GF-D8 (cell line): ENCODE measurements at places on chromosomes 1 and 21.

GRCh38 chr1:159473335-159473734, 33.8 kb downstream of the OR10J1 start:
- no peak for DNase-seq

- DNase-seq = no peak
Measured at GRCh38 chr1:41420860-41421259, 59.6 kb downstream of the FOXO6 start.

- no peak for DNase-seq
Measured at GRCh38 chr1:220123066-220123465, 29.1 kb downstream of the IARS2 start.

DNA sequence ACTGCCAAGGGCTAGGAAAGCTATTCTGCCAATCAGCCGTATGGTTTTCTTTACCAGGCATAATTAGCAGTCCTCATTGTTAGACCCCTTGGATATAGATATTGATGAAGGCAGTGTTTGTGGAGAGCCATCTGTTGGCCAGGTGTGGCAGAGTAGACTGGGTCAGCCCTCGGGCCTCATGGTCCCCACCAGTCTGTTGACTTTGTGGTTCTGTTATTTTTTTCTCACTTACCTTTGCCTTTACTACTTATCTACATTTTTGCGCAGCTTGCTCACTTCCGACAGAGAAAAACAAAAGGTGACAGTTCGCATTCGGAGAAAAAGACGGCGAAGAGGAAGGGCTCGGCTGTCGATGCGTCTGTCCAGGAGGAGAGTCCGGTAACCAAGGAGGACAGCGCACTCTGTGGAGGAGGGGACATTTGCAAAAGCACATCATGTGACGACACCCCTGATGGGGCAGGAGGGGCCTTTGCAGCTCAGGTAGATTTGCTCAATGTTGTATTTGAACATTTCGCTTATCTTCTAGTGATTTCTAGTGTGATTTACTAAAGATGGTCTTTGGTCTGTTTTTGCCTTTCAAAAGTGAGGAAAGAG, 2.3 kb downstream of the PCNT start:
- no peak for DNase-seq

- no peak for DNase-seq
Measured at GRCh38 chr1:41541592-41541952, 57.1 kb upstream of the EDN2 start.

DNA sequence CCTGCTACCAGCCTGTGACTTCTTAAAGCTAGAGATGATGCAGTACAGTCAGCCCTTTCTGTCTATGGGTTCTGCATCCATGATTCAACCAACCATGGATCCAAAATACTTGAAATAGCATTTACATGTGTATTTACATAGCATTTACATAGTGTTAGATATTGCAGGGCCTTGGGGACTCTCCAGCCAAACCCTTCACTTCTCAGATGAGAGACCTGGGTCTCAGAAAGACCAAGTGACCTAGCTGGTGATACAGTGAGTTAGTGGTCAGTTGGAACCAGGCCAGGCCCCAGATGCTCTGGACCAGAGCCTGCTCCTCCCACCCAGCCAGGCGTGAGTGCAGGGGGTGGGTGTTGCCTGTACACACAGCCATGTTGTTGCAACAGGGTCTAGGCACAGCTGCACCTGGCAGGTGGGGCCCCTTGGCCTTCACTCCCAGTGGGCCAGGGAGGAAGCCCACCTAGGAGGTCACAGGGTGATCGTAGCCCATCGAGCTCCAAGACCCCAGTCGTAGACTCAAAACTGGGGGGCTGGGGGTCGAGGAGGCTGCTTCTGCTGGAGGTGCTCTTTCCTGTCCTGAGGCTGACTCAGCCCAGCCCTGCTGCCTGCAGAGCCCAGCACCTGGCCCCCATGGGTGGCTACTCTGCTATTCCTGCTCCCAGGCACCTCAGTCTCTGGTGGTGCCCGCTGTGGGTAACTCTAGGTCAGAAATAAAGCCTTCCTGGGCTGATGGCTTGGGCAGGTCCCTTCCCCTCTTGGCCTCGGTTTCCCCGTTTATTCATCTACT, 7.7 kb downstream of the TMEM61 start:
- DNase-seq = no peak

- DNase-seq = no peak
Measured at GRCh38 chr1:30339866-30340265, 383.5 kb downstream of the MATN1 start.

GRCh38 chr1:47559944-47560695, 122.3 kb downstream of the FOXD2 start:
- DNase-seq = no peak

- DNase-seq = no peak
Measured at GRCh38 chr1:55081188-55081904, 42.0 kb downstream of the PCSK9 start.

- peak; percentile 50 for DNase-seq
Measured at GRCh38 chr1:219144658-219145315, 28.9 kb upstream of the LYPLAL1 start.

- no peak for DNase-seq
Measured at GRCh38 chr1:1354271-1355247, 3.8 kb downstream of the MXRA8 start.

DNA sequence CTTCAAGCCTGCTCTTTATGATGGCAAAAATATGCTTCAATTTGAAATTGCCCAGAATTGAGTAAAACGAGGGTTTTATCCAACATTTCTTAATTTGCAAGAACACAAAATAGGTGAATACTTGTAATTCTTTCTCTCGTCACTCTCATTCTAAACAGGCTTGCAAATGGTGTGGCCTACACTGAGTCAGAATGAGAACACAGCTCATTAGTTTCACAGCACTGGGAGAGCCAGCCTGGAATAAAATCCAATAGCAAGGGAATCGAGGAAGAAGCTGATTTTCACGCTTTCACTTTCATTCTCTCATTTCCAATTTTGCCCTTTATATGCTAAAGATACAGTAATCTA, 537.5 kb downstream of the LTN1 start:
- no peak for DNase-seq

DNA sequence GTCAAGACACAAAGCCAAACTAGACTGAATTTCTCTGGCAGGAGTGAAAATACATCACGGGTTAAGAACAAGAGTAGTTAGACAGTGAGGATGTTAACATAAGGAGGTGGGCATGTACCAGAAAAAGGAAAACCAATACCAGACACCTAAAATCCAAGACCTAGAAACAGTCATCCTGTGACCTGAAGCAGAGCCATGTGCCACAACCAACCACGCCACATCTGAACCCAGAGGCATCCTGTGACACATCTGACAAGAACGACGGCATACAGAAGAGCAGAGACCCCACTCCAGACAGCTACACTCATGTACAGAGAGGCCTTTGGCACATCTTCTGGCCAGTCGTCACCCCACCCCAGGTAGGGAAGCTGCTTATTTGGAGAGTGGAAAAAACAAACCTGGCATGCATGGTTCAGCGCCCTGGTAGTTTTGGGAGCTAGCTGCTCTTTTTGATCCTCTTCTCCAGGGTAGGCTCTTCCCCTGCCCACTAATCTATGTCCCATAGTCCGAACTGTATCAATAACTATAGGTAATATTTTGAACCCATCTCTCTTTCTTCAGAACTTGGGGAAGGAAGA, 72.1 kb downstream of the SLC45A1 start:
- DNase-seq = no peak

GRCh38 chr1:203462143-203462542, 13.5 kb upstream of the PRELP start:
- no peak for DNase-seq

DNA sequence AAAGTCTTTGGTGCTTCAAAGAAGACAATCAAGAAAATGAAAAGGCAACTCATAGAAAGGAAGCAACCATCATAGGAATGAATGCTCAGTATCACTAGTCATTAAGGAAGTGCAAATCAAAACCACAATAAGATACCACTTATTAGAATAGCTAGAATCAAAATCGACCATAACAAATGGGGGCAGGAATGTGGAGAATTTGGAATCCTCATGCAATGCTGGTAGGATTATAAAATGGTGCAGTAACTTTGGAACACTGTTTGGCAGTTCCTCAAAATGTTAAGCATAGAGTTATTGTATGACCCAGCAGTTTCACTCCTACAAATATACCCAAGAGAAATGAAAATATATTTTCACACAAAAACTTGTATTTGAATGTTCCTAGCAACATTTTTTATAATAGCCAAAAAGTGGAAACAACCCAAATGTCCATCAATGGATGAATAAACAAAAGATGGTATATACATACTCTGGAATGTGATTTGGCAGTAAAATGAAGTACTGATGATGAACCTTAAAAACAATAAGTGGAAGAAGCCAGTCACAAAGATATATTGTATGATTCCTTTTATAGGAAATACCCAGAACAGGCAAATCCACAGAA, 105.6 kb downstream of the MIS18A start:
- DNase-seq = no peak

DNA sequence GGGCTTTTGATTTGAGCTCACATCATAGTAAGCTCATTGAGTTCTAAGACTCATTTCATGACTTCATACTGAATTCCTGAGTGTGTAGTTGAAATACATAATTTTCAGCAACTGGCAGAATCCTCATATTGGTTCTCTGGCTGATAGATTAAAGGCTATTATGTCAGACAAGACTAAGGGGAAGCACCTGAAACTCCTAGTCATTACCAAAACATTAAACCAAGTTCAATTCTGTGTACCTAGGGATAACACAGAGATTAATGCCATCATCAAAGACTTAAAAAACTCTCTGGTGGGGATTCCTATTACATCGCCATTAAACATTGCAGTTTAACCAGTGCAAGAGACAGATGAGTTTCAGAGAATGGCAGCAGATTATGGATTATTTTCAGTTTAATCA, 339.1 kb downstream of the PTPRC start:
- no peak for DNase-seq

DNA sequence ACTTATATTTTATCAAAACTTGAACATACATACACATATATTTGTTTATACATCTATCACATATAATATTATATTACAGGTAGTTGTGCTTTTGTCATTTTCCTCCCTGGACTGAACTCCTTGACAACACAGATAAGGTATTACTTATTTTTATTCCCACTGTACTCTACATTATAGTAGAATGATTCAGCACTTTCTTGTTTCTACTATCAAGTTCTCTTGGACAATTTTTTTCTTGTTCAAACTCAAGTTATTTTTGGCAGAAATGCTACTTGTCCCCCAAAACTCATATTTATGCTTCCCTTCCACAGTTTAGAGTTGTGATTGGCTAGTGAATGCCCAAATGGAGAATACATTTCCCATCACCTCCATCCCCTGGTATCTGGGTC, 10.8 kb upstream of the PTPRC start:
- no peak for DNase-seq

GRCh38 chr1:185672719-185673360, 61.4 kb upstream of the HMCN1 start:
- no peak for DNase-seq

GRCh38 chr1:167412920-167413319, 105.4 kb downstream of the CD247 start:
- no peak for DNase-seq

DNA sequence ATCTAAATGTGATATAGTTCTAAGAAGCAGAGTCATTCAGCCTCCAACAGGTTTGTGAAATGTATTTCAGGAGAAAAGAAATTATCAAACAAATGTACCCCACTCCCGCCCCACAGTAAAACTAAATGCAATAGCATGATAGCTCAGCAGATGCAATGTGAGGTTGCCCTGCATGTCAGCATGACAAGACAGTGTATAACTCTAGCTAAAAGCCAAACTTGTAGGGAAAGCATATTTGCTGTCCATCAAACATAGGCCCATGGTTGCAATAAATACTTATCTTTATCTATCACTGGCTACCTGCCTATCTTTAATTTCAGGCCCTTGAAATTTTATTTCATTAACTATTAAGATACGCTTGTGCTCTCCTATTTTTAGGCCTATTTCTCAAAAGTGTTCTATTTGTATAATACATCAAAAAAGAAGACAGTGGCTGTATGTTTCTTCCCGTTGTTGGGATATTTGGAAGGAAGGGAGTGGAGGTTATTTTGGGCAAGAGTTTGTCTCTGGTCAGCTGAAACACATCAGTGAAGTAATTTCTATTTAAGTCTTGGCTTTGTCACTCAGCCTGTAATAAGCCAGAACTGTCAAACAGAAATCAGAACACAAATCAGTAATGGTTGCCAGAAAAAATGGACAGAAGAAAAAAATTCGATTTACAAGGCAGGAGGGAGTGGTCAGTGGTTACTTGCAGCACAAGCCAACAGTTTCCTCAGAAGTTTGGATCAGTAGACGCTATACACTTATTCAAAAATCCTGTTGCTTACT, 307.4 kb upstream of the ADGRL2 start:
- DNase-seq = no peak

GRCh38 chr1:26358411-26359384, 4.8 kb upstream of the CRYBG2 start:
- DNase-seq = peak; percentile 7

GRCh38 chr1:65605621-65606020, 185.2 kb downstream of the LEPR start:
- DNase-seq = no peak

DNA sequence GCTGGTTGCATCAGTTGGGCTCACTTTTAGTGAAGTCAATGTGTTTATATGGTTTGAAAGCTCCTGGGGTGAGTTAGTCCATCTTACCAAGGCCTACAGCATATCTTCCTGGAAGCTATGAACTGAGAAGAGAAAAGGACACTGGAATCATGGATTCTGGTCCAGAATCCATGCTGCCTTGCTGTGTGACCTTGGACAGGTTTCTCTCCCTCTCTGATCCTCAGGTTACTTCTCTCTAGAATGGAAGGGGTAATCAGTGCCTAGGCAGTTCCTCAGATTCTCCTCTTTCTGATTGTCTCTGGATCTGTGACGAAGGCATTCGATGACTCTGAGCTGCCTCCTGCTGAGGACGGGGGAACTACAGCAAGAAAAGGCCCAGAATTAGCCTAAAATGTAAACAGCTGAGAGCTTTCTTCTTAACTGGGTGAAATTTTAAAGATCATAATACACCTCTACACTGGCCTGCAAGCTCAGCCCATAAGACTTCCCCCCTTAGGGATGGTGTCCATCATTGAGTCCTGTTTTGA, 425.0 kb upstream of the VAMP3 start:
- no peak for DNase-seq

DNA sequence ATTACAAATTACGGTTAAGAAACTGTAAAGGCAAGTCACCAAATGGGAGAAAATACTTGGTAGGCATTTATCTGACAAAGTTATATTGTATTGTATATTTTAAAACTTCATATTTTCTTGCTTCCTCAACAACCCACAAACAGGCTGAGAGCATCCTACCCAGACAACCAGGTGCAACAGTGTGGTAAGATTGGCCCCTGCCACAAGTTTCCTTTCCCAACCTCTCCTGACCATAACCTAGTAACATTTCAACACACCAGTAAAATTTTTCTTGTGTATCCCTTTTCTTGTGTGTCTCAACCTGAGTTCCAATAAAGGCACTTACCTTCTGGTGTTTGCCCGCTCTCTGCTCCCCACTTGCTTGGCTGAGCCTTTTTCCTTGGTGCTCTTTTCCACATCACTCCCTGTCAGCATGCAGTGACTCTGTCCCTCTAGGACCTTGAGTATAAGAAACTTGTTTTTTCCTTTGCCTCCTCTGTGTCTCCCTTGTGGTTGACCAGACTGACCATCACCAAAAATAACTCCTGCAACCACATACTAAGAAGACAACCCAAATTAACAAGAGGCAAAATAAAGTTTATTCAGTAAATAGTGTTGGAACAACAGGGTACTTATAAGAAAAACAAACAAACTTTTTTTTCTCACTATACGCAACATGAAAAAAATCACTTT, 40.9 kb downstream of the FCRL3 start:
- no peak for DNase-seq

- no peak for DNase-seq
Measured at GRCh38 chr1:206578068-206578977, 33.9 kb downstream of the EIF2D start.
